Lung (tissue), 17 donors: ENCODE measurements at places on chromosomes 3 and 15.

DNA sequence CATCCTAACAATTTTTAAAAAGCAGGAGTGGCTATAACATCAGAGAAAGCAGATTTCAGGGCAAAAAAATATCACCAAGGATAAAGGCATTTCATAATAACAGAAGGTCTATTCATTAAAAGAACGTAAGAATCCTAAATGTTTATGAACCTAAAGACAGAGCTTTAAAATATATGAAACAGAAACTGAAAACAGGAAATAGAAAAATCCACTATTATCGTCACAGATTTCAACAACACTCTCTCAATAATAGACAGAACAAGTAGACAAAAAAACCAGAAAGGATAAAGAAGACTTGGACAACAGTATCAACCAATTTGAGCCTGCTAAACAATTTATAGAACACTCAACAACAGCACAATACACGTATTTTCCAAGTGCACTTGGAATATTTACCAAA is 71.4 kb downstream of the FBXL22 start:
- no peak for DNase-seq

DNA sequence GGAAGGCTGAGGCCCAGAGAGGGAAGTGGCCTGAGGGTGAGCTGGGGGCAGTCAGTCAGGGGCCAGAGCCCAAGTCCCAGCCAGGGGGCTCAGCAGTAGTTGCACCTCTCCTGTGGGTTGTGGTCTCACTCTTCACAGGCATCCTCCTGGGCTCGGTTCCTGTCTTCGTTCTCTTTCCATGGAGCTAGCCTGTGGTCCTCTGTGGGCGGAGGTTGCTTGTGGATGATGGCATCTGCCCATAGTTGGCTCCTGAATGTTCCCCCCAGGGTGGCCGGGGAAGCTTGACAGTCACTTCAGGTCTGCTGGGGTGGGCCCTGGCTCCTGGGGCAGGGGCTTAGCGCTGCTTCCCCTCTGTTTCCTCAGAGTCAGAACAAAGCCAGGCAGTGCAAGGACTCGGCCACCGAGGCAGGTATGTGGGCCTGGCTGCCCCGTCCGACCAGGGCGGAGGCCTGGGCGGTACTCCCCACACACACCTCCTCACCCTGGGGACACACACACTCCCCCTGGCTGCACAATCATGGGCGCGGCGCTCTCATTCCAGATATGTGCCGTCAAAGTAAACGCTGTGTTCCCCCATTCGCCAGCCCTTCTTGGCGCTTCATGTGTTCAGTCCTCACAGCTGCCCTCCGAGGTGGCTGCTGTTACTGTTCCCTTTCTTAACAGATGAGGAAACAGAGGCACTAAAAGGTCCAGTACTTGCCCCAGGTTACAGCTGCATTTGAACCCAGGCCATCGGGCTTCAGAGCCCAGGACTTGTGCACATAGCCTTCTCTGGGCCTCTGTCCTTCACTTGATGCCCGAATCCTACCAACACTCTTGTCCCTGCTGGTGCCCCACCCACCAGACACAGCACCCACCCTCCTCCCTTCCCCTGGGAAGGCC is 34.5 kb downstream of the PSTPIP1 start:
- no peak for DNase-seq

DNA sequence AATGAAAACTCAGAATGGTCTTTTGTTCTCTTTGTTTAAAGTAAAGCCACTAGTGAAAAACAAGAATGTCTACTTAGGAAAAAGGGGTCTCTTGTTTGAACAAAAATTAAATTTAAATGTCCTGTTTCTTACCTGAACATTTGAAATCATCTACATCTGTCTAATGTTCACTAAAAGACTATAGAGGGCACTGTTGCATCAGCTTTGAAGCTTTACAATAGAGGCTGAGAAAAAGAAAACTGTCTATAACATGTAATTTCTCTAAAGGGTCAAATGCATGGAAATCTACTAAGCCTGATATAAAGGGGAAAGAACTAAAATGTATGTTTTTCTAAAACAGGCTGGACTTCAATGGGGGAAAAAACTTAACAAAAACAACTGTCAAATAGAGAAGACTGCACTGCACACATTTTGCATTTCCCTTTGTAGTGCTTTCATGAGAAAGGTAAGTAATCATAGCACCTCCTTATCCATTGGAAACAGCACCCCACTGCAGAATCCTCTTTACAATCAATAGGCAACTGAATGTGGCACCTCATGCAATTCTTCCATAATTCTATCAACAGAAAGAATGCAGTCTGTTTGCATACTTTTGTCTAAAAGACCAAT is 26.3 kb downstream of the DPH6 start:
- DNase-seq, result peak; percentile 79

DNA sequence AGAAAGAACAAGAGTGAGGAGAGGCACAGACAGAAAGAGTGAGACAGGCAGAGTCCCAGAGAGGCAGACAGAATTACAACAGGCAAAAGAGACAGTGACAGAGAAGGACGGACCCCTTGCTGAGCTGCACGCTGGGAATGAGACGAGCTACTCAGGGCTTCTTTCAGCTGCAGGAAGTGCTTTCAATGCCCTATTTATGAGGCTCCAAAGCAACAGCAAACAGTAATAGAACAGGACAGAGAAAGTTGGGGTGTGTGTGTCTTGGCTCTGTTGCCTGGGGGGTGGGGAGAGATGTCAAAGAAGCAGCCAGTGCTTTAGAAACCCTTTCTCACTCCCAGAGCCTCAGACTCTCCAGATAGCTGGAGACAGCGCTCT is 502 bp upstream of the TIMP4 start:
- peak; percentile 41 for DNase-seq

GRCh38 chr3:34258271-34258998 is 460.0 kb downstream of the PDCD6IP start:
- no peak for DNase-seq

- DNase-seq, result no peak
Observed at GRCh38 chr3:112587336-112587735, 25.5 kb downstream of the SLC35A5 start.

DNA sequence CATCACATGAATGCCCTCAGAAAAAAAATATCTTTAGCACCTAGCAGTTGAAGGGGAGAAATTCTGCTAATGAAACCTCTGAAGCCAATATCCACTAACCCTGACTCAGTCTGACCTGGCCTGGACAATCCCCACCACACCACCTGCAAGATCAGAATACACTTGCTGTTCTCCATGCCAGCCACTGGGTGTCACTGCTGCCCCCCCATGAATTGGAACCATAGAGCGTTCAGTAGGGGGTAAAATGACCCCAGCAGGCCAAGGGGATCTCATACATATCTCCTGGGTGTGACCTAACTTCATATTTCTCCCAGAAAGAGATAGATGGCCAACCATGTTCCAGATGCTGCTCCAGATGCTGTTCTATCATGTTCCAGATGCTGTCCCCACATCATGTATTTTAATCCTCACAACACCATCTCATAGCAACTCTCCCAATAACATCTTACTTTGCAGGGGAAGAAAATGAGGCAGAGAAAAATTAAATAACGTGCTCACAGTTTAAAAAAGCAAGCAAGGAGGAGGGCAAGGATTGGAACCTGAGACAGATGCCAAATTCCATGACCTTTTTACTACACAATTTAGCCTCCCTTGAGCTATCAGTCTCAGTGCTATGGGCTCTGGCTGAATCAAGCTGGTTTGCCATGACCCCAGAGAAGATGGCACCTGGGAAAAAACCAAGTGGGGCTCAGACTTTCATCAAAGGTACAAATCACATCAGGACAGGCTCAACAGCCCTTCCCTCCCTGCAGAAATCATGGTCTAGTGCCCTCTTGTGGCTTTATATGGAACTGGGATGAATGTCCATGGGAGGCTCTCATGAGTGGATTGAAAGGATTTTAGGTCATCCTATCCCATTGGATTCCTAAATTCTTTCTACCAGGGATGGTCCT is 12.4 kb downstream of the NTRK3 start:
- peak; percentile 33 for DNase-seq

DNA sequence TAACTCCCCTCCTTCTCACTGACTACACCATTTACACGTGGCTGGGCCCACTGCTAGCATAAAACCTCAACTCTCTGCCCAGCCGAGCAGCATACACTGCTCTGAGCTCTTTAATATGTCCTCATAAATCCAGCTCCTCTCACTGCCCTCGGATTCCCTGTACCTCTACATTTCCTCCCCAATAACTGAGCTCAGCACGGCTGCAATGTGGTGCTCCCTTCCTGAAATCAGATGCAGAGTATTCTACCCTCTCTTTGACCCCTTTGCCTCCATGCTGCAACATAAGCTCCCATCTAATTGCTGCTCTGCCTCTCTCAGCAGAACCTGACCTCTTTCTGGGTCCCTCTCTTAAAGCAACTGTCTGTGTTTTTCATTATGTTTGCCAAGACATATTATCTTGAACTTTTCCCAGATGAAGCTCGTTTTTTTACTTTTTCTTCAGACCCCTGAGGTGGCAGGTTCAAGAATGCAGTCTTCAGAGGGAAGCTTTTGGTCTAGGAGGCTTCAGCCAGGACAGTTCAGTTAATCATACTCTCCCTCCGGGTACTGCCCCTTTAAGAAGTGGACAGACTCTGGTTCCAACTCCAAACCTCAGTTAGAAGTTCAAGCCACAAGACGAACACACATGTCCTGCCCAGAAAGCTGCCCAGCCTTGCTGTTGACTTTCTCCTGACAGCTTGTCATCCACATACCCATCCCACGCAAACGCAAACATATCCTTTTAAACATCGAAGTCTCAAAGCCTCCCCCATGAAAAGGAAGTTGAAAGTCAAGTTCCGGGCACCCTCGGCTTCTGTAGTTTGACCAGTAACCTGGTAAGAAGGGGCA is 81.1 kb upstream of the NEO1 start:
- DNase-seq, result peak; percentile 21

DNA sequence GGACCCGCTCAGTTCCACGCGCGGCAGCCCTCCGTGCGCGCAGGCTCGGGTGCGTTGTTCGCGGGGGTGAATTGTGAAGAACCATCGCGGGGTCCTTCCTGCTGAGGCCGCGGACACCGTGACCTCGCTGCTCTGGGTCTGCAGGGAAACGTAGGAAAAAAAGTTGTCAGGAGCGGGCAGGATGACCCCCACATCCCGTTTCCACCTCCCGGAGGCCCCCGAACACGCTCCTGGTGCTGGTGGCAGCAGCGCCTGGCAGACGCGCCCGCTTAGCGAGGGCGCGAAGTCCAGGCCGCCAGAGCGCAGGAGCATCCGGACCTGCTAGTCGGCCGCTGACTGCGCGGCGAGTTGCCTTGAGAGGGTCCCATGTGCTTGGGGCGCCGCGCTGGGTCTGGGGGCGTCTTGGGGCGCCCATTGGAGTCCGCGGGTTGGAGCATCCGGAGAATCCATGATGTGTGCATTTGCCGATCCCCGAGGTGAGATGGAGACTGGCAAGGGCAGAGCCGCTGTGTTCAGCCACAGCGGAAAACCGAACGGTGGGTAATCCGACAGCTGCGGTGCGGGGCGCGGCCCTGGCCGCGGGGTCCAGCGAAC is 520 bp downstream of the GREM1 start:
- DNase-seq, result no peak

DNA sequence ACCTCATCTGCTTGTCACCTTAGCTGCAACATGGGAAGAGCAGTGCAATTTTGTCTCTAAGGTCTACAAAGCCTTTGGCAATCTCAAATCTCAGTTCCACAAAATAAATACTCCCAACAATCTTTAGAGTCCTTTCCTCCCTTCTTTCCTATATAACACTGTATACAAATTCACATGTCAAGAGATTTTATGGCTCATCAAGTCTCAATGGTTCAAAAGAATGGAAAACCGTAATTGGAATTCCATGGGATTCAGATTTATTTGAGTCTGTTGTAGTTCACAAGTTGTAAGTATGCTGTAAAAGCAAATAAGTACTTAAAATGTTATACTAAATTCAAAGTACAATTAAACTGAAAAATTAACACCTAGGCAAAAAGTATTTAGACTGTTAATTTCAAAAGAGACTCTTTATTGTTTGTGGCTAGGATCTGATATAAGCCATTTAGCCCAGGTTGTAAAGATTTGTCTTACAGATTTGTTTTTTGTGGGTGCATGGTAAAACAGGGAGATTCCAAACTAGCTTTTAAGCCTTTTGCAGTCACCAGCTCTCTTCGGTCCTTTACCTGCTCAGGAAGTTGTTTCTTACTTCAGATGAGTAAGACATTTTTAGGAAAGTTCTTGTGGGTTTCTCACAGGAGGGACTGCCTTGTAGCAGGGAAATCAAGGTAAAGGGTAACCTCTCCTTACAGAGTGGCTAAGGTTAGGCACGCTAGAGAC is 50.1 kb downstream of the CMSS1 start:
- DNase-seq, result no peak

- DNase-seq, result no peak
Observed at GRCh38 chr15:78351539-78351938, 11.4 kb downstream of the CRABP1 start.

DNA sequence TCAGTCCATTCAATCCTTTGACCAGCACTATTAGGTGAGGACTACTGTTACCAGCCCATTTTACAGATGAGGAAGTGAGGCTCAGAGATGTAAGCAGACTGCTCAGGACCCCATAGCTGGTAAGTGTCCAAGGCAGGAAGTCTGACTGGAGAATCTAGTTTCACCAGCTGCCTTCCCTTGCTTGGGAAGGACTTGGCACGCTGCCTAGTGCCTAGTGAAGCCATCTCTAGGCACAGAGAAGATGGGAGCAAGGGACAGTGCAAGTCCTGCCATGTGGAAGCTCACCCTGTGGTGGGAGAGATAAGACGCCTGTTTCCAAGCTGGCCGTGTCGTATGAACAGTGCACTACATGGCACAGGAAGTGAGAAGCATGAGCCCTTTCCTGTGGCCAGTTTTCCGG is 111.8 kb upstream of the TMC3 start:
- no peak for DNase-seq

DNA sequence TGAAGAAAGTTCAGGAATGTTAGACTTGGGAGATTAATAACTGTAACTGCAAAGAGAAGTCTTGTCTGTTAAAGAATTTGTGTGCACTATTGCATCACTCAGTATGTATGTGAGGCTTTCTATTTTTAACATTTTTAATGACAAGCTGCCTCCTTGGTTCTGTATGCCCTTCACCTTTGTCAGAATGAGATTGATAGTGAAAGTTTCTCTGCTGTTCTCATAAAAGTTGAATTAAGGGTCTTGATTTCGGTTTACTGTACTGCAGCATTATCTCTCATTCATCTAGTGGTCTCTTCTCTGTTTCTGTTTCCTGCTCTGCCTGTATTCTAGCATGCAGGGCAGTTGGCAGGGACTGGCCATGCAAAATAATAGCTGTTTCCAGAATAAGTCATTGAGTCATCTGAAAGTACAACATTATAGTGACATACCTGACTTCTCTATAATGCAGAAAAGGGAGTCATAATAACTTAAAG is 454.9 kb downstream of the IL5RA start:
- DNase-seq, result no peak

DNA sequence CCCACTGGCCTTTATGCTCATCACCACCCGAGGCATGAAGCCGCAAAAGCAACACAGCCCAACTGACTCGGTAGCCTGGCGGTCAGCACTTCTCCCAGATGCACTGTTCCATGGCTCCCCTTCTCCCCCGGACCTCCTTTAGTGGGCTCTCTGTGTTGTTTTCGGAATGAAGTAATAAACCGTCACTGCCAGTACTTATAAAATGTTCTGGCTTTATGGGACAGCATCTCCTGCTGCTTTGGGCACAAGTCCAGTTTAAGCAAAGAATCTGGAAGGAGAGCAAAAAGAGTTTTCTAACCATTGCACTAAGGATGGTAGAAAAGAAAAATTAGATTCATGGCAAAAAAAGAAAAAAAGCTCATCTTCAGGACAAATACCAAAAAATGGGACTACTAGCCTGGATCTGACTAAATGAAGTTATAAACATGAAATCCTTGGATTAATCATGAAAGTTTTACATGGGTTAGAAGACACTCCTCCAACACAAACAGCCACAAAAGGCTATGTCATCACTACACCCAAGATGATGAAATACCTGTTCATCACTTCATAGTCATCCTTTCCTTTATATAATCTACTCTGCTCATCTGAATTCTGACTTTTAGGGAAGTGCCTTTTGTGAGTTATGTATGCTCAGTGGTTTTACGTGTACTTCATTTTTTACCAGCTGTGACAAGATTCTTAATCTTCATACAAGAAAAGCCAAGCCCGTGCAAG is 89.5 kb upstream of the UBE2E2 start:
- DNase-seq, result peak; percentile 76
